ENCODE measurements at places on chromosomes 11 and 22.
A peak's percentile ranks its signal among the peaks of the same experiment; 100 is the strongest.

- peak; percentile 78 for DNase-seq
Observed at GRCh38 chr11:75667255-75667830, 1.5 kb downstream of the MAP6 start.

- no peak for DNase-seq
Observed at GRCh38 chr11:83249445-83249844, 36.7 kb downstream of the CCDC90B start.

DNA sequence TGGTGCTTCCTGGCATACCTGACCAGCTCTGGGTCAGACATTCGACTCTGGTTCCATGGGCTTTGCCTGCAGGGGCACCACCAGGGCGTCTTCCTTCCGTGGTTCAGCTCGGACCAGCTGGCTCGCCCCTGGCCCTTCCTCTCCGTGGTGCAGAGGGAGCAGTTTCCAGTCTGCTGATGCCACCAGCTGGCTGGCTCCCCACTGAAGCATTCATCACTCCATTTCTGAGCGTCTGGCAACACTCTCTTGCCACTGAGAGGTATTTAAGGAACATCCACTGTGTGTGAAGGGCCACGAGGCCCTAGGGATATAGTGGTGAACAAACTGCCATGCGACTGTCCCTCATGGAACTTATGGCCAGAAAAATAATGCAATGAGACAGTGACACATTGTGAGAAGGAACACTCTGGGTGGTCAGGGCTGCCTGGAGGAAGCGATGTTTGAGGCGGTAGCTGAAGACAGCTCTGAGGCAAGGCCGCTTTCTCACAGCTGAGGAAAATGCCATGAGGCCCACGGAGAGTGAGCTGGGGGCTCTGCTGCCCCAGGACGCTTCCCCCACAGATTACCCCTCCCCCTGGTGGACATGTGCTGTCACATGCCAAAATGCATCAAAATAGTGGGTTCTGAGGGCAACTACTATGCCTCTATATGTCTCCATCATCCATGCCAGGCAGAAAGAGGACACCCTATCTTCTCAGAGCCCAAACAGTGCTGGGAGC, 44.9 kb upstream of the ARFGAP3 start:
- DNase-seq: no peak

DNA sequence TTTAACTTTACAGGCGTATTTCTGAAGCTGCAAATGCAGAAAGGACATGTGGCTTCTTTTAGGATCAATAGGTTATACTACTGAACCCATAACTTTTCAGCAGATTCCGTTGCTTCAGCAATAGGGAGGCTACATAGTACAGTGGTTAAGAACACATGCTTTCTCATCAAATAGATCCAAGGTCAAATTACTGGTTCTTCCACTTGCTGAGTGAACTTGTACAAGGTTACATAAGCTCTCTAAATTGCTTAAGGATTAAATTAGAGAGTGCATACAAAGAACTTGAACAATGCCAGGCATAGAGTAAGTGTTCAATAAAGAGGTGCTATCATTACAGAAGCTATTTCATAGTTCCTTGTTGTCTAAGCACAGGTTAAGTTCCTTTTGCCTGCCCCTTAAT, 129.6 kb downstream of the BARX2 start:
- no peak for DNase-seq

DNA sequence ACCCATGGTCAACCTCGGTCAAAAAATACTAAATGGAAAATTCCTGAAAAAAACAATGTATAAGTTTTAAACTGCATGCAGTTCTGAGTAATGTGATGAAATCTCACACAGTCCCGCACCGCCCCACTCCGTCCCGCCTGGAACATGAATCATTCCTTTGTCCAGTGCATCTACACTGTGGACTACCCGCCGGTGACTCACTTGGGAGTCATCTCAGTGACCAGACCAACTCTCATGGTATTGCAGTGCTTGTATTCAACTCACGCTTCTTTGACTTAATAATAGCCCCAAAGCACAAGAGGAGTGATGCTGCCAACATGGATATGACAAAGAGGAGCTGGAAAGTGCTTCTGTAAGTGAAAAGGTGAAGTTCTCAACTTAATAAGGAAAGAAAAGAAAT, 48.8 kb downstream of the ARHGAP32 start:
- DNase-seq: no peak

DNA sequence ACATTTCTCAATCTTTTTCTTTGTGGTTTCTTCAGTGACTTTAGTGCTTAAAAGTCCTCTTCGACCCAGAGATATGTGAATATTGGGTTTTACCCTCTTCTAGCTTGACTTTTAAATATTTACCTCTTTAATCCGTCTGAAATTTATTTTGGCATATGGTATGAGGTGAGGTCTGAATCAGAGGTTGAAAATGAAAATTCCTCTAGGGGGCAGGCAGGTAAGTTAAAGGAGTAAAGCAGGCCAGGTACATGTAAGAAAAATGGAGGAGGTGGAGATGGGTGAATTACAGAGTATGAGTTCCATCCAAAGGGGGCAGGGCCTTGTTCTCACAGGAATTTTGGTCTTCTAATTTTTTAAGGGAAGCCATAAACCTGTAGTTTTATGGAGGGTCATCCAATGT, 263.8 kb upstream of the NARS2 start:
- no peak for DNase-seq

GRCh38 chr22:27537501-27537900, 264.1 kb downstream of the MN1 start:
- DNase-seq: no peak

- no peak for DNase-seq
Observed at GRCh38 chr11:130832566-130833425, 83.5 kb downstream of the SNX19 start.

GRCh38 chr22:38292694-38293093, 19.9 kb upstream of the TMEM184B start:
- DNase-seq: no peak

GRCh38 chr22:41482319-41482935, 13.5 kb downstream of the ACO2 start:
- DNase-seq: no peak

- no peak for DNase-seq
Observed at GRCh38 chr22:42434748-42435425, 2.7 kb upstream of the NFAM1 start.

GRCh38 chr11:110314366-110315095, 18.1 kb upstream of the RDX start:
- DNase-seq: no peak

GRCh38 chr22:33302549-33302948, 244.4 kb upstream of the SYN3 start:
- DNase-seq: no peak

DNA sequence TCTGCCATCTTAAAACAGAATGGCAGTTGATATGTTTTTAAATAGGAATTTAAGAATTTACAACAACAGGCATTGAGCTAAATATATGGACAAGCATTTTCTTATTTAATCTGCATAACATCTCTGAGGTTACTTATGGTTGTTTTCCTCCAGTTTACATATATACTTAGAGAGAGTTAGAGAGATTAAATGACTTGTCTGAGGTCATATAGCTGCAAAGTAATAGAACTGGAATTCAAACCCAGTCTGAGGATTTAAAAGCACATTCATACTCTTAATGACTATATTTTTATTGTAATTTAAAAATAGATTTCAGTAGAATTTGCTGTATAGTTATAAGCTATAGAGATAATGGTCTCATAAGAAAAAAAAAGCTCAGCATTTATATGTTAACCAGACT, 81.4 kb upstream of the GRIK4 start:
- no peak for DNase-seq

GRCh38 chr11:57336111-57336666, 497 bp upstream of the SSRP1 start:
- DNase-seq: no peak

- DNase-seq: peak; percentile 64
Observed at GRCh38 chr22:25057013-25057881, 104.7 kb downstream of the KIAA1671 start.

DNA sequence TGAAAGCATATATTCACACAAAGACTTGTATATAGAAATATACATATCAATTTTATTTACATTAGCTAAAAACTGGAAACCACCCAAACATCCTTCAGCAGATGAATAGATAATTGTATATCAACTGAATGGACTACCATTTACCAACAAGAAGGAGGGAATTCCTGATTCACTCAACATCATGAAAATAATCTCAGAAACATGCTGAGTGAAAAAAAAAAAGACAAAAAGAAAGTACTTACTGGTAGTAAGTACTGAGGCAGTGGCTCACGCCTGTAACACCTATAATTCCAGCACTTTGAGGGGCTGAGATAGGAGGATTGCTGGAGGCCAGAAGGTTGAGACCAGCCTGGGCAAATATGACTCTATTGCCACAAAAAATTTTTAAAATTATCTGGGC, 7.4 kb upstream of the IPO7 start:
- no peak for DNase-seq

- no peak for DNase-seq
Observed at GRCh38 chr11:117903505-117904382, 25.5 kb downstream of the TMPRSS13 start.

GRCh38 chr11:93329936-93330445, 551 bp upstream of the DEUP1 start:
- peak; percentile 42 for DNase-seq

DNA sequence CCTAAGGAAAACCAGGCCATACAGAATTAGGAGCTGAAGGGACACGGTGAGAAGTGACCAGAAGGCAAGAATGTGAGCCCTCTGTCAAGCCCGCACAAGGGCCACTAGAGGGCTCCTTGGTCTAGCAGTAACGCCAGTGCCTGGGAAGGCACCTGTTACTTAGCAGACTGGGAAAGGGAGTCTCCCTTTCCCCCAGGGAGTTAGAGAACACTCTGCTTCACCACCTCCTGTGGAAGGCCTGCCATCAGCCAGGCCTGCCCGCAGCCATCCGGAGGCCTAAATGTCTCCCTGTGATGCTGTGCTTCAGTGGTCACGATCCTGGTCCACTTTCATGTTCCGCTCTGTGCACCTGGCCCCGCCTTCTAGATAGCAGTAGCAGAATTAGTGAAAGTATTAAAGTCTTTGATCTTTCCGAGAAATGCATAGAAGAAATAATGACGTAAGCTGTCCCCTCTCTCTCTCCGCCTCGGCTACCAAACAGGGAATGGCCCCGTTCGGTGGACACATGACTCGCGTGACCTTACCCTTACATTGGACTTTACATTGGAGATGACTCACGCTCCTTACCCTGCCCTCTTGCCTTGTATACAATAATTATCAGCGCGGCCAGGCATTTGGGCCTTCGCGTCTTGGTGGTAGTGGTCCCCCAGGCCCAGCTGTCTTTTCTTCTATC, 10.7 kb upstream of the GSTP1 start:
- peak; percentile 30 for DNase-seq

- DNase-seq: no peak
Observed at GRCh38 chr11:1450949-1451710, 35.4 kb downstream of the MOB2 start.

DNA sequence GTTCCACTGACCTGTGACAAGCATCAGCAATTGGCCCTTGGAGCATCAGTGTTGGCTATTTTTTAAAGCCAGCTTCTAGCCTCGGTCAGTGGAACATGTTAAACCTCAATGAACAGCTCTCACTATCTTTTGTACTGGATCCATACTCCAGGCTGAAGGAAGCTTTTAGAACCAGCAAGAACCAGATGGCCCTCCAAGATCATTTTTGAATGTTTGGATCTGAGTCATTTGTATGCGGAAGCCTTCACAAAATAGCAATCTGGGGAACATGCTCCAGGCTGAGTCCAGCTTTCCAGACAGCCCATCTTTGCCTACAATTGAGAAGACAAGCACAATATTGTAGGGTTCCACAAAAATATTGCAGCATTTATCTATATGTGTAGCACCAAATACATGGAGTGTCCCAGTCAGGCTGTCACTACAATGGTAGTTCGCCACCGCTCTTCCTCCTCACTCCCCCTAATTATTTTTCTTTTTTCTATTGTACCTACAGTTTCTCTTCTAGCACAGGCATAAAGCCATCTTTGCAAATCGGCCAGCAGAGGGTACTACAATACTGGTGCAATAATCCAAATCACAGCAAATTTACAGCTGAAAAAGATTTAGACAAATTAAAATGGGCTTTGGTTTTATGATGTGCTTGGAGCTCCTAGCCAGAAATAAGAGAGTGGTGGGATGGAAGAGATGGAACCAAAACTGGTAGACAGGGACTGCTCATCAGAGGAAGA, 177.4 kb upstream of the BLID start:
- no peak for DNase-seq

GRCh38 chr11:95461858-95462257, 230.9 kb upstream of the SESN3 start:
- no peak for DNase-seq

- DNase-seq: no peak
Observed at GRCh38 chr22:50624347-50625130, 3.4 kb downstream of the ARSA start.

DNA sequence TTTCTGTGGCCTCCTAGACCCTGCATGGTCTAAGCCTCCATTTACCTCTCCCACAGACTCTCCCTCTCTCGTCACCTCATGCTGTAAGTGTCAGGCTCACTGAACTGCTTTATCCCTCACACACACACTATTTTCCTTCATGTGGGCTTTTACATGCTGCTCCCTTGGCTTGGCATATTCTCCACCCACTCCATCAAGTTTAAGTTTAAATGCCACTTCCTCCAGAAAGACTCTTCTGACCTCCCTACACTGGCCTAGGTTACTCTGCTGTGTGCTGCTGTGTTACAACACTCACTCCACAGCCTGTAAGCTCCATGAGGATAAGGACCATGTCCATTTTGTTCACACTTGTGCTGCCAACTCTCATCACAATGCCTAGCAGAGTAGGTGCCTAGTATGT, 2.5 kb downstream of the DCHS1 start:
- DNase-seq: no peak

GRCh38 chr11:74902342-74902741, 46.5 kb downstream of the XRRA1 start:
- no peak for DNase-seq

GRCh38 chr11:119640541-119640940, 88.5 kb downstream of the NECTIN1 start:
- DNase-seq: no peak

- DNase-seq: no peak
Observed at GRCh38 chr22:37931893-37932389, 21.5 kb downstream of the C22orf23 start.

DNA sequence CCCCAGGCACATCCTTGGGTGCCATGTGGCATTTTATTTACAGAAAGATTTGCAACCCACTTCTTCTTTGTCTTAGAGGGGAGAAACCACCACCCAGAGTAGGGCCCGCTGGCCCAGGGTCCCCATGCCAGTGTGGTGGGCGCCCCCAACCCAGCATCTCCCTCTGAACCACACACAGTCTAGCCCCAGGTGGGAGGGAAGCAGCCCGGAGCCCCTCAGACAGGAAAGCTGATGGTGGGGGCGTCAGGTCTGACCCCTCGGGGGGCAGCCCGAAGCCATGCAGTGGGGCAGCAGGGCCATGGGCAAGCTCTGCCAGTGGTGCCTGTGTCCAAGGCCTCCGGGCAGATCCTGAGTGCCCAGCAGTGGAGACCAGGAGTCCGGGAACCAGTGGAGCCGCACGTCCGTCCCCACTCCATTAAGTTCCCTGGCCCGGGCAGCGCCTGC, 11.7 kb downstream of the TRPM5 start:
- DNase-seq: no peak
